Activated CD8-positive, alpha-beta T cell treated with anti-CD3 and anti-CD28 coated beads for 36 hours (primary cell): ENCODE measurements at places on chromosomes 3 and 15. TPM values are rescaled to one million over a fixed set of nuclear protein-coding genes. Genes with fewer than 3 reads are reported as not detected.

DNA sequence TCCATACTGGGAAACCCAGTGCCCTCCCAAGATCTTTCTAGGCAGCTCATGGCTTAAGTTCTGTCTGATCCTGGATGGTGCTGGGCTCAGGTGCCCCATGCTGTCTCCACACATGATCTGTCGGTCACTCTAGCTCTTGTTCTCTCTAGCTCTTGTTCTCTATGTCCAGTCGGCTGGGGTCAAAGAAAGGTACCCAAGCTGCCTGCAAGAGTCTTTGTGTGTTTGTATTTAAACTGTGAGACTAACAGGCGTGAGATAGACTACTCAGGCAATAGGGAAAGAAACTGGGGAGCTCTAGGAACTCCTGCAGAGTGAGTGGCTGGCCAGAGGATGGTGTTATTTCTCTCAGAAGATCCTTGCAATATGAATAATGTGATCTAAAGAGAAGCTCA is 40.2 kb downstream of the GPR156 start:
- no peak for DNase-seq

- no peak for DNase-seq
Measured at GRCh38 chr15:78906316-78906620, 33.6 kb downstream of the MORF4L1 start.

- DNase-seq, result no peak
Measured at GRCh38 chr3:181782306-181782954, 70.7 kb downstream of the SOX2 start.

- DNase-seq, result no peak
Measured at GRCh38 chr15:100623301-100623700, 20.9 kb downstream of the ASB7 start.

DNA sequence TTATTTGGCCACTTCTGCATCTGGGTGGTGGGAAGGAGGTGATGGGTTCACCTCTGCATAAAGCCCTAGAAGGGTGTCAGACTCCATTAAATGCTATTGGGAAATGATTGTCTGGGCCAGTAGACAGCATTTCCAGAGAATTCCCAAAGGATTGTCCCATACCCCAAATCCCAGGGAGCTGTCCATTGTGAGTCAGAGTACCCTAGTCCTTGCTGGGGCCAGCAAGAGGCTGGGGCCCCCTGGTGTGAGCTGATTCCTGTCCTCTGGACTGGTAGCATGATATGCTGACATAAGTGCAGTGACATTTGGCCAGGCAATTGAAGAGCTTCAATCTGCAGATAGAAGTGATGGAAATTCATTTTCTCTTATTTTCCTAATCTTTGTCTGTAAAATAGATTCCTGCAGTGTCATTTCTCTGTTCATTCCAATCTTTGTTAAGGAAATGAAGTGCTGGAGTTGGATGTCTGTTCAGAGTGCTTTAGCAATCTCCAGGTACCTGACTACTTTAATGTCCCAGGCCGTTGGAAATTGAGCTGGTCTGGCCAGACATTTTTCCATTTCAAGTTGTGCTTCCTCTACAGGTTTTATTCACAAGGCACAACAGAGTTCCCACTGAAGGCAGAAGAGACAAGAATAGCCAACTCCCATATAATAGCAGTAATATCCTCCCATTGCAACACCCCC is 91.2 kb downstream of the RPLP1 start:
- DNase-seq, result no peak

GRCh38 chr3:123396171-123397049 is 52.5 kb downstream of the ADCY5 start:
- no peak for DNase-seq

DNA sequence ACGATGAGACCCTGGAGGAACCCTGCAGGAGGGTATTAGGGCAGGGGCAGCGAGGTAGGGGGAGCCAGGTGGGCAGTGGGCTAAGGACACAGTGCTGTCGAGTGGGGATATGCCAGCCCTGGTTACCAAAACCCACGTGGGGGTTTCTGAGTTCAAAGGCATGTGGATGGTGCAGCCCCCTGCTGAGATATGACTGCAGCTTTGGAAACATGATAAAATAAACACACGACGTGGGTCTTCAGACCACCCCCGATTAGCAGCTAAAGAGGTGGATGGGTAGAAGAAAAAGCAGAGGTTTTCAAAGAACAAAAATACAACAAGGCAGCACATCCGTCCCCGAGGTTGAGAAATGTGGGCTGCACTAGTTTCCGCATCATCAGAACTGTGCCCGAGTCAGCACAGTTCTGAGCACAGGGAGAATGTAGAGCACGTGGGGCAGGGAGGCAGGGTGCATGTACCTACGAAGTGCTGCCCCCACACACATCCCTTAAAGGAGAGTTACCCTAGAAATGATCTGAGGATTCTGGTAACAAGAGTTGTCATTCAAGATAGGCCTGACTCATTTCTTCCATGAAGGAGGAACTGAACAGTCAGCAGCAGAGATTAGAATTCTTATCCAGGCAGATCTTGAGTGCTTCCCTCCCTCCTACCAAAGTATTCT is 121.3 kb downstream of the RPLP1 start:
- DNase-seq, result peak; percentile 85

DNA sequence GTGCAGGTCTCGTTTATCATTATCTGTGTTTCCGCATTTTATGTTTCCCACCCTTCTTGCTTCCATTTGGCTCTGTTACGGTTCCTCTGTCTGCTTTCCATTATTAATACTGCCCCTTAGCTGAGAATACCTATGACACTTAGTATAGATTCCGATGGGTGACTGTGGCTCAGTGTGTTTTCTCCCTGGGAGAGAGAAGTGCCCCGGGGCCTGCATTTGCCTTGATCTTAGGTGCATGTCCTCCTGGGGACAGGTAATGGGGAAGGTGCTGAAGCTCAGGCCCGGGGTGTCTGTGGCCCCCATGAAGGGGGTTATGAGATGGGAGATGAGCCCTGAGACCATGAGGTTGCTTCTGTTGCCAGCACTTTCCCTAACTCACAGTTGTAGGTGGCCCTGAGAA is 43.4 kb upstream of the PCSK6 start:
- DNase-seq, result no peak

GRCh38 chr3:116939091-116939490 is 229.5 kb downstream of the TUSC7 start:
- DNase-seq, result no peak

DNA sequence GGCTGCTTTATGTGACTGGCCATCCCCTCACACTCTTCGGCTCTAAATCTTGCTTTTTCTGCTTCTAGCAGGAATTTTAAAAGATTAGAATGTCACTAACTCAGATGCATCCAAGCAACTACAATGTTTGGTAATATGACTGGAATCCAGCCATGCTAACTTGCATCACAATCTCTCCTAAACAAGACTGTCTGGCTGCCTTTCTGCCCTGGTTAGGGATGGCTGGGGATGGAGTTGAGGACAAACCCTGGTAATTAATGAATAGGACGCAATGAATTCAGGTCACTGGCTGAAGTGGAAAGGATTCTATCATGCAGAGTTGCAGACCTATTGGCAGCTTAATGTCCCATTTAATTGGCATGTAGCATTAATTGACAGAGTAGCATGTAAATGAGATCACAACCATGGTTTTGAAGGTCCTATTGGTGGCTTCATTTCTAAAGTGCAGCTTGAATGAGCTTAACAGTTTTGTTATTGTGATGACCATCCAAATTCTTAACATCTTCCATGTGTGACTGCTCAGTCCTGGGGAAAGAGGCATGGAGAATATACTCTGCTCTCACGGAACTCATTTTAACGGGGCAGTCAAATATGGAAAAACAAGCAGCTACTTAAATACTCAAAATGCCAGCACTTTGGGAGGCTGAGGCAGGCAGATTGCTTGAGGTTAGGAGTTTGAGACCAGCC is 21.7 kb downstream of the NMNAT3 start:
- DNase-seq, result no peak

- DNase-seq, result no peak
Measured at GRCh38 chr3:183493296-183494045, 62.0 kb downstream of the KLHL6 start.

DNA sequence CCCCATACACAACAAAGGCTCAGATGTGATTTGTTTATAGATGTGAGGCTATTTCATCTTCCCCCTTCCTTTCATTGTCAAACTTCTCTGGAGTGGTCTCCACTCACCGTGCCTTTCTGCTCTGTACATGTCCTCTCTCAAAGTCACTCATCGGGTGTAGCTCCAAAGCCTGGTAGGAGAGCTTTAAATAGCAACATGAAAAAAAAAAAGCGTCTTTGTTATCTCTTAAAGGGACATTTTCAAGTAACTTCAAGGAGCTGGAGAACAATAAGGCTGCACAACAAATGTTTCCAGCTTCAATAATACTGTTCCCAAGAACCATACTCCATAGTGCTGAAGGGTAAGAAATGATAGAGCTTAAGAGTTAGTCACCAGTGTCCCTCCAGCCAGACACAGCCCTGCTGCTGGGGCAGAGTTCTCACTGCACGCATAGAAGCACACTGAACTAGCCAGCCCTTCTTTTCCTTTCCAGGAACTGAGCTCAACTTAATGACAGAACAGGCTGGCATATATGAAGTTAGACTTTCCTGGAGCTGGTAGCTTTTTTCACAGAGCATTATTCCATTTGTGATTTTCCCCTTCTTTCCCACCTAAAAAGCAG is 8.1 kb downstream of the FBXO40 start:
- DNase-seq, result no peak

- DNase-seq, result peak; percentile 82
Measured at GRCh38 chr15:80173022-80173759, 20.4 kb downstream of the FAH start.

GRCh38 chr15:78715434-78715833 is 74.4 kb upstream of the CHRNB4 start:
- DNase-seq, result no peak

The CCR3 gene
- not detected for total RNA-seq

The CLDN1 gene
- total RNA-seq, result 0.77 TPM

The SERPINI2 gene
- not detected for total RNA-seq

The SH3BP5 gene
- total RNA-seq, result 2.4 TPM

The IQCF5 gene
- total RNA-seq, result not detected

The PCCB gene
- total RNA-seq, result 61.5 TPM
